MM.1S (cell line): ENCODE measurements at places on chromosomes 16 and 17.

GRCh38 chr17:57971572-57971971 lies 16.4 kb upstream of the CUEDC1 start:
- no peak for DNase-seq

DNA sequence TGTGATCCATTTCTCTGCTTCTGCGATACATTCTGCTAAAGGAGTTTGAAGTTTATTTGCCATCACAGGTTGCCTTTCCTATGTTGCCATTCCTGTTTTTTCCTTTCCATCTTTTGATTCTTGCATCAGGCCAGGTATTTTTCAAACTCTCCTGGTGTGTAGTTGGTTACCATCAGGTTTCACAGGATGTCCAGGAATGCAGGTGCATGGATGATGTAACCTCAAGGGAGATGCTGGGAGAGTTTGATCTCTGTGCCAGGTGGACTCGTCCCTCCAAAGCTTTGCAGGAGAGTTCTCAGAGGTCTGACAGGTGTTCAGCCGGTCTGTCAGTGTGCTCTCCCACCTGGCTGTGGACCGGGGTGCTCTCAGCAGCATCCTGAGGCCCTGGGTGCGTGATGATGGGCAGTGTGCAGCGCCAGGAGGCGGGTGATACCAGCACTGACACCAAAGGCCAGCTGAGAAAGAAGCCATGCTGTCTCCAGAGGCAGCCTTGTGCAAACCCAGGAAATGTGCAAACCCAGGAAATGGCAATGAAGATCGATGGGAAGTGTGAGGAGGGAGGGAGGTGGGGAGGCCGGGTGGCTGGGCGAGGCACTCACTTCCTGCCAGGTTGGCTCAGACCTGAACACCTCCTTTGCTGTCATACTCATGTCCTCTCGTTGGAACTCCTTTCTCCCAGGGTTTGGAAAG lies 1.7 kb downstream of the ATP2C2 start:
- DNase-seq = no peak

GRCh38 chr17:49288388-49288787 lies 57.8 kb upstream of the PHOSPHO1 start:
- DNase-seq = no peak

GRCh38 chr17:75587675-75588595 lies at the start of gene MYO15B:
Gene MYO15B (plus strand): TSS chr17:75587800. CDS start chr17:75588058, 258 bp downstream.
- DNase-seq = no peak

GRCh38 chr16:57617604-57618111 lies 10.8 kb upstream of the ADGRG1 start:
- DNase-seq = no peak

- DNase-seq = no peak
Measured at GRCh38 chr17:7260151-7260550, 2.1 kb downstream of the CLDN7 start.
